HCEC 1CT (cell line): ENCODE measurements at places on chromosomes 12 and 14.

DNA sequence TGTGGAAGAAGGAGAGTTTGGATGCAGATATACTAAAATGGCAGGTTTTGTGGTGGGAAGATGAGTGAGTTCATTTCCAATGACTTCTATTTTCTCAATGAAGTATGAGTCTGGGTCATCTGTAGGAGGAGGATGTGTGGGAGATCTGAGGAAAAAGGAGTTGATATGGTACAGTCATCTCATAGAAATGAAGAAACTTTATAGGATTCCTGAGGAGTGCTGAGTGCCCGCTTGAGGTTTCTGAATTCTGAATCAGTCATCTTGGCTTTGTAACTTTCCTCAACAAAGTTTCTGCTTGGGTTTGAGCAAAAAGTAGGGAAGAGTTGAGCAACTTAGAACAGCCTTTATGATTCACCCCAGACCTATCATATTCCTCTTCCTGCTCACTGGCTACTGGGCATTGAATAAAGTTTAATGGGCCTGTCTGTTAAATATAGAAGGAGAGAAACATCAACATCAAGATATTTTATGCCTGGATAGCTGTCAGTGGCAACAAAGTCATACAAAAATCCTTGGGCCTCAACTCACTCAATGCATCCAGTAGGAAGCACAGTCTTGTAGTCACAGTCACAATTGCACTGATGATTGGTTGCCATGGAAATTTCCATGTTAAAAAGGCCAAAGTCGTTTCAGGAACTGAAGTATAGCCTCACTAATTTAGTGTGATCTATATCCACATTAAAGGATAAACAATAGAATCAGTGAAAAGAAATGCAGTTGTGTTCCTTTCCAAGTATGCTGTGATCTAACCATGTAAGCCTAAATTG is 284.7 kb downstream of the DUSP6 start:
- peak; percentile 97 for DNase-seq

DNA sequence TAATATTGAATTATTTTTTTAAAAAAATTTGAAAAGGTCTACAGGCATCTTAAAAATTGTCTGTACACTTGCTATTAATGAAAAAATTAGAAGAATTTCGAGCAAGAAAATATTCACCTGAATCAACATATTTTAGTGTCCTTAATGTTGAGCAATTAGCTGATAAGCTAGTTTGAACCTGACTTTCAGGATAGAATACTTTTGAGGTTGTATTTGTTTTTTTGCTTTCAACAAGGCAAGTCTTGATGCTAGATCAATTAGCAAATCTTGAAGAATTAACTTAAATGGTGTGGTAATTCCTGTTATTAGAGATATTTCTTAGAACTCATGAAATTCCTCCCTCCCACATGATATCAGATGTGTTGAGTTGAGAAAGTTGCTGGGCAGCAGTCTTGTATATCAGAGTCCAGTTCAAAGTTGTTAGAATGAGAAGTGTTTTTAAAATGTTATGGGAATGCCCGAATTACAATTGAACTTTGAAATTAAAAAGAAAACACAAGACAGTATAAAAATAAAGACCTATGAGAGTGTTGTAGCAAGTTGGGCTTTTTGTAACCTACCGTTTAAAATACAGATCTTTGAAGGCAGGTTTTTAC is 119.2 kb downstream of the TRMT5 start:
- no peak for DNase-seq

DNA sequence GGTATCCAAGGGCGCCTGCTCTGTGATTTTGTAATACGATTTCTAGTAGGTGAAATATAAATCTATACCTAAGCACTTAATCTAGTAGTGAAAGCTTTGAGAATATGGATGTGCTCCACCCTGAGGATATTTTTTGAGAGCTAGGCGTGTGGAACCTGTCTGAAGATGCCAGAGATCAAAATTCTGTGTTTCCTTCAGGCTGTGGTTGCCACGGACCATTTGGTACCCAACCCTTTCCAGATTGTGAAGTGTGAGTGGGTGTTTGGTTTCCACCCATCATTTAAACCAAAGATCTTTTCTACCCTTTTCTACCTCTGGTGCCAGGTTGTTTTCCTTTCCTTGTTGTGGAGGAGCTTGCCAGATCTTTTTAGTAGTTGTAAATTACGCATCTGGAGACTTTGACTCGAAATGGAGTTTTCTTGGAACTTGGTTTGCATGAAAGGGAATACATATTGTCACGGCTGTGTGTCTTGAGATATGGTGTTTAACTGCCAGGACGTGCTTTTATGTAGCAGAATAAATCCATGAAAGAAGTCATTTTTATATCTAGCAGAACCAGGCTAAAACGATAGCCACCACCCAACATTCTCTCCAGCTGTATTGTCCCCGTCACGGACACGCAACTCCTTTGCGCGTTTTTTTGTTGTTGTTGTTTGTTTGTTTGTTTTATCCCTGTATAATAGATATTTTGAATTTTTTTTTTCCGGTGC is 2.2 kb downstream of the LRFN5 start:
- no peak for DNase-seq

GRCh38 chr12:5432011-5432400 is at the start of gene NTF3:
Gene NTF3, plus strand, starts transcription at chr12:5432108. Its CDS starts 217 bp downstream, at chr12:5432325.
- no peak for DNase-seq
